ENCODE measurements at places on chromosomes 2 and 18.

- no peak for DNase-seq
Observed at GRCh38 chr2:26670931-26671460, 21.5 kb upstream of the KCNK3 start.

- DNase-seq: no peak
Observed at GRCh38 chr2:41042343-41042742, 590.5 kb upstream of the SLC8A1 start.

DNA sequence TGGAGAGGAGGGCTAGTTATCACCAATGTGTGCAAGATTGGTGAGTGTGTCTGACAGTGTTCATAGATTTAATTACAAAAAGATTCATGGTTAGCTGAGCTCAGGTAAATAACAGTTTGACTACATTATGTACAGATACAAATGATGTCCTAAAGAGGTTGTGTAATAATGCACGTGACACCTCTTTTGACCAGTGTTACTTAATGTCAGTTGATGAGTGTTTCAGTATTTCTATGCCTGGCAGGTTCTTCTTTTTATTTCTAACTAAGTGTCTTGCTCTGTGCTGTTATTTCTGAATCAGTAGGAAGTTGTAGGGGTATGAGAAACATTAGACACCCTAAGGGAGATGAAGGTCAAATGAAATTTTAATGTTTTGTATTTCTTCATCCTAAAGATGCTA is 7.9 kb upstream of the INHBB start:
- no peak for DNase-seq

- DNase-seq: no peak
Observed at GRCh38 chr2:186641132-186641806, 51.4 kb downstream of the ITGAV start.

DNA sequence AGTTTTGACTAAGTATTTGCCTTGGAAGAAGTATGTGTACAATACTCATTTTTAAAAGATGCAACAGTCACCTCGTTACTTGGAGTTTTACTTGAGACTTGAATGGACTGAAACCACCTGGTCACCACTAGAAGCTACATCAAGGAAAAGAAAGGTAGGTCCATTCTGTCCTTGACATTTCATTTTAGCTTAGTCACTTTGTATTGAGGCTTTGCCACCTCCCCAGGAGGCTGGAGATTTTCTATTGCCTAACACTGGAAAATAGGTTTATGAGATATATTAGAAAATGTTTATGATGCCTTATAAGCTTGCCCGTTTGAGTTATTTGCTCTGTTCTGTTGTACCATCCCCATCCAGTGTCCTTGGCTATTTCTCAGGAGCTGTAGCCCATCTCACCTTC is 107.9 kb upstream of the ETAA1 start:
- DNase-seq: no peak

Measured in tibial artery (tissue), 4 donors.